Suprapubic skin (tissue), 4 donors: ENCODE measurements at places on chromosomes 2 and 18.

DNA sequence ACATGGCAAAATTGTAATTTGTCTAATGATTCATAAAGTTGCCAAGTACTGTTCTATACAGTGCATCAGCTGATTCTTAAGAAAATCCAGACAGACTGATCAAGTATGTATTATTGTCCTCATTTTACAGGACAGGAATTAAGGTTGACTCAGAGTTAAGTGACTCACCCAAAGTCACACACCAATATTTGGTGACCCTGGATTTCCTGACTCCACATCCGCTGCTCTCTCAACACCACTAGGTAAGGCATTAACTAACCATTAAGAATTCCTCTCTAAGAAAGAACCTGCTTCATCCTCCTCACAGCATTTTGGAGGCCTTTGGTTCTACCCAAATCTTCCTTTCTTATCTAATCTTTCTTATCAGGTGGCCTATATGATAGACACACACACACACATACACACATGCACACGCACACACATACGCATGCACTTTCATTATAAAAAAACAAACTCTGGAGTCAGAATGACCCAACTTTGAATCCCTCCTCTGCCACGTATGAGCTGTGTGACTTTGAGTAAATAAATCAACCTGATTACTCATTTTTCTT lies 150.8 kb downstream of the ANKRD44 start:
- H3K36me3 ChIP-seq, result no peaks in the 10 kb centered on the region
- H3K4me3 ChIP-seq, result no peak overlapping the region
- DNase-seq, result no peak

- no peaks in the 10 kb centered on the region for H3K27me3 ChIP-seq
- H3K4me3 ChIP-seq, result no peak overlapping the region
- no peak overlapping the region for H3K27ac ChIP-seq
- no peaks in the 10 kb centered on the region for H3K4me1 ChIP-seq
Measured at GRCh38 chr2:163919717-163920116, 183.9 kb upstream of the FIGN start.

- no peaks in the 10 kb centered on the region for H3K27me3 ChIP-seq
- no peak overlapping the region for H3K27ac ChIP-seq
- no peaks in the 10 kb centered on the region for H3K4me1 ChIP-seq
- no peak overlapping the region for H3K4me3 ChIP-seq
- no peaks in the 10 kb centered on the region for H3K36me3 ChIP-seq
Measured at GRCh38 chr2:23465936-23466335, 81.0 kb downstream of the KLHL29 start.

DNA sequence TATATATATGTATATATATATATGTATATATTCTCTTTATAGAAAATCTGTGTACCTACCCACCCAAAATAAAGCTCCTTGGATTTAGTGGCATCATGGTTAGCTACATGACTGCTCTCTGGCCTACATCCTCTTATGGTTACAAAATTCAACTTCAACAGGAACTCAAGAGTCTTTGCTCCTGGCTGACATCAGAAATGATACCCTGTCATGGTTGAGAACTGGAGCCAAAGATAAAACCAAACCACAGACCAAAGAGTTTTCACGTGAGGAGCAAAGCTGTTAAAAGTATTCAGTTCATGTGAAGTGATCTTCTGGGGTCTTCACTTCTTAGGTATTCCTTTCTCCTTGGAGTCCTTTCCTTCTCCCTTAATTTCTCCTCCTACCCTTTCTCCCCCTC lies 476.3 kb downstream of the SOX11 start:
- no peaks in the 10 kb centered on the region for H3K27me3 ChIP-seq
- no peaks in the 10 kb centered on the region for H3K36me3 ChIP-seq
- no peak for DNase-seq
- H3K4me1 ChIP-seq, result no peaks in the 10 kb centered on the region

DNA sequence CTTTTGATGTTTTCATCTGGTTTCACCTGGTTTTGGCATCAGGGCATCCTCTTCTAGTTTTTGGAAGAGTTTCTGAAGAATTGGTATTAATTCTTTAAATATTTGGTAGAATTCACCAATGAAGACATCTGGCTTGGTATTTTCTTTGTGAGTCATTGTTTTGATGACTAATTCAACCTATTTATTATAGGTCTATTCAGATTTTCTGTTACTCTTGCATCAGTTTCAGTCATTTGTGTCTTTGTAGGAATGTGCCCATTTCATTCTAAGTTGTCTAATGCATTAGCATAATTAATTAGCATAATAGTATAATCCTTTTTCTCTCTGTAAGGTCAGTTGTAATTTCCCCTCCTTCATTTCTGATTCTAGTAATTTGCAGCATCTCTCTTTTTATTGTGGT lies 8.0 kb downstream of the GNLY start:
- no peaks in the 10 kb centered on the region for H3K27me3 ChIP-seq
- no peaks in the 10 kb centered on the region for H3K36me3 ChIP-seq
- no peak overlapping the region for H3K27ac ChIP-seq
- H3K4me1 ChIP-seq, result peaks cover 30% of the 10 kb centered on the region
- DNase-seq, result no peak

GRCh38 chr2:80073134-80073561 lies 231.4 kb downstream of the LRRTM1 start:
- H3K4me3 ChIP-seq, result no peak overlapping the region
- no peaks in the 10 kb centered on the region for H3K36me3 ChIP-seq
- no peak for DNase-seq
- H3K4me1 ChIP-seq, result no peaks in the 10 kb centered on the region
- no peak overlapping the region for H3K27ac ChIP-seq
- H3K27me3 ChIP-seq, result no peaks in the 10 kb centered on the region

DNA sequence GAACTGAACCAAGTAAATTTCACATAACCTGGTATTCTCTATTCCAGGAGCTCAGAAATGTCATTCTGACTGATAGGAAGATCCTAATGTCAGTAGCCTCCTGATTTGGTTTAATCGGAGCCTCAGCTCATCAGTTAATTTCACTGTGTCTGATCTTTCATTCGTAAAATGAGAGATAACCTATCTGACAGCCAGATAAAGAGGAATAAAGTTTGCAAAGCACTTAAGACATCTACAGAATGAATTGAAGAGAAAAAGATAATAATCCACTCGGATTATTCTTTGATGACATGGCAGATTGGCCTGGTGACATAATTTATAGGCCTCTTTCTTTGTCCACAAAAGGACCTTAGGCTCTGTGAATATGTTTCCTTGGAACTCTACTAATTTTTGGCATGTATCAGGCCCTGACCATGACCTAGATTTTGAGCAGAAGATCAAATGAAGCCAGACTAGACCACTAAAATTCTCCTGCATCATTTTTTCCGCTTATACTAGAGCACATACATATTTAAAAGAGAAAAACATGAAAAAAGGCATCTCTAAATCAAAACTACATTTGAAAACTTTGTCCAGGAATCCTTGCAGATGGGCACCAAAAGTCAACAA lies 312.4 kb downstream of the MTX2 start:
- no peak overlapping the region for H3K4me3 ChIP-seq
- H3K36me3 ChIP-seq, result no peaks in the 10 kb centered on the region
- no peak for DNase-seq
- no peak overlapping the region for H3K27ac ChIP-seq

GRCh38 chr2:20391951-20392699 lies 41.5 kb upstream of the PUM2 start:
- H3K27ac ChIP-seq, result no peak overlapping the region
- no peaks in the 10 kb centered on the region for H3K4me1 ChIP-seq
- DNase-seq, result no peak
- no peaks in the 10 kb centered on the region for H3K36me3 ChIP-seq

DNA sequence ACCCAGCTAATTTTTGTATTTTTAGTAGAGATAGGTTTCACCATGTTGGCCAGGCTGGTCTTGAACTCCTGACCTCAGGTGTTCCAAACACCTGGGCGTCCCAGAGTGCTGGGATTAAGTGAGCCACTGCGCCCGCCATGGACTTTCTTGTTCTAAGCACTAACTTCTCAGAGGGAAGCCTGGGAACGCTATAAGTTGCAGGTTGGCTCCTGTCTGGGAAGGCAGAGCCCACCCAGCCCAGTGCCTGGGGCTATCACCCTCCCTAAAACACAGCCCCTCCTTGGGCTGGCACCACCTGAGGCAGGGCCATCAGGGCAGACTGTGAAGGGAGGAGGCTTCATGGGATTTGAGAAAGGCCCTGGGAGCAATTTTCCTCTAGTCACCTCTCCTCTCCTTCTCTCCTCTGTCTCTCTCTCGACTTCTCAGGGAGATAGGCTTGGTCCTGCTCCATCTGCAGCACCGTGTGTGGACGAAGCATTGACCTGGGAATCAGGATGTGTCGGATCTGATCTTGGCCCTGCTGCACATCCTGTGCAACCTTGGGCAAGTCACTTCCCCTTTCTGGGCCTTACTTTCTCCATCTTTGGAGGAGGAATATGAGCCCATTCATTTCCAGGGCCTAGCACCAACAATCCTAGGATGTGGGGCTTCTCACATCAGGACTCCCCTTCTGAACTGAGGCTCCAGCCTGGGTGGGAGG lies 10.9 kb downstream of the PSD4 start:
- no peak overlapping the region for H3K27ac ChIP-seq
- H3K4me1 ChIP-seq, result peaks cover 11% of the 10 kb centered on the region
- H3K4me3 ChIP-seq, result no peak overlapping the region

DNA sequence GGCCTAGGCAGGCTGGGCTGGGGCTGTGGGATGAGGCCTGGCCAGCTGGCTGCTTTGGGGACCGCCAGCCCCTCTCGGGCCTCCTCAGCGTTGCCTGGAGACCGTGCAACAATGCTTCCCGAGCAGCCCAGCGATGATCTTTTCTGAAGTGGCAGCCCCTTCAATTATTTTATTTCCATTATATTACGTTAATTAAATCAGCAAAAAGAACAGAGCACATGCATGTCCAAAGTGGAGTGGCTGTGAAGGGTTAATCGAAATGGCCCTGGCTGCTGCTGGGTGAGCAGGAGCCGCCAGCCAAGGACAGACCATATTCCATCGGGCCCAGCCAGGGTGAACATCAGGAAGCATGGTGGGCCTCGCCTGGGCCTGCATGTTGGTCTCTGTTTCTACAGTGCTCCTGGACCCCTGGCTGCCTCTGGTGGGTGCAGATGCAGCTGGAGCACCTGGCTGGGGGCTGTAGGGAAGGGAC lies 245.5 kb downstream of the MYCN start:
- no peak overlapping the region for H3K4me3 ChIP-seq
- no peaks in the 10 kb centered on the region for H3K4me1 ChIP-seq
- no peak for DNase-seq
- H3K27ac ChIP-seq, result no peak overlapping the region
- H3K27me3 ChIP-seq, result no peaks in the 10 kb centered on the region
- H3K36me3 ChIP-seq, result no peaks in the 10 kb centered on the region

DNA sequence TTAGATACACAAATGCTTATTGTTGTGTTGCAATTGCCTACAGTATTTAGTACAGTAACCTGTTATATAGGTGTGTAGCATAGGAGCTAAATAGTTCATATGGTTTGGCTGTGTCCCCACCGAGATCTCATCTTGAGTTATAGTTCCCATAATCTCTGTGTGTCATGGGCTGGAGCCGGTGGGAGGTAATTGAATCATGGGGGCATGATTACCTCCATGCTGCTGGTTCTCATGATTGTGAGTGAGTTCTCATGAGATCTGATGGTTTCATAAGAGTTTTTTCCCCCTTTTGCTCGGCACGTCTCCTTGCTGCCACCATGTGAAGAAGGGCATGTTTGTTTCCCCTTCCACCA lies 190.5 kb upstream of the SESTD1 start:
- H3K36me3 ChIP-seq, result no peaks in the 10 kb centered on the region
- H3K4me3 ChIP-seq, result no peak overlapping the region

DNA sequence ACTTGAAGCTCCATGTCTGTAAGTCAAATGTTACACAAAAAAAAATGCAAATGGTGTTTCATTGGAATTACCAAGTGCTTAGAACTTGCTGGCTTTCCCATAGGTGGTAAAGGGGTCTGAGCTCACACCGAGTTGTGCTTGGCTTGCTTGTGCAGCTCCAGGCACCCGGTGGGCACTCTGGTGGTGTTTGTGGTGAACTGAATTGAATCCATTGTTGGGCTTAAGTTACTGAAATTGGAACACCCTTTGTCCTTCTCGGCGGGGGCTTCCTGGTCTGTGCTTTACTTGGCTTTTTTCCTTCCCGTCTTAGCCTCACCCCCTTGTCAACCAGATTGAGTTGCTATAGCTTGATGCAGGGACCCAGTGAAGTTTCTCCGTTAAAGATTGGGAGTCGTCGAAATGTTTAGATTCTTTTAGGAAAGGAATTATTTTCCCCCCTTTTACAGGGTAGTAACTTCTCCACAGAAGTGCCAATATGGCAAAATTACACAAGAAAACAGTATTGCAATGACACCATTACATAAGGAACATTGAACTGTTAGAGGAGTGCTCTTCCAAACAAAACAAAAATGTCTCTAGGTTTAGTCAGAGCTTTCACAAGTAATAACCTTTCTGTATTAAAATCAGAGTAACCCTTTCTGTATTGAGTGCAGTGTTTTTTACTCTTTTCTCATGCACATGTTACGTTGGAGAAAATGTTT lies 97.9 kb upstream of the IL1R2 start:
- no peaks in the 10 kb centered on the region for H3K27me3 ChIP-seq
- DNase-seq, result no peak
- H3K4me1 ChIP-seq, result no peaks in the 10 kb centered on the region
- H3K36me3 ChIP-seq, result peaks cover 43% of the 10 kb centered on the region
- no peak overlapping the region for H3K4me3 ChIP-seq
- no peak overlapping the region for H3K27ac ChIP-seq

- no peak overlapping the region for H3K4me3 ChIP-seq
- H3K4me1 ChIP-seq, result peaks cover 12% of the 10 kb centered on the region
- H3K27me3 ChIP-seq, result peaks cover 9% of the 10 kb centered on the region
- H3K27ac ChIP-seq, result no peak overlapping the region
- H3K36me3 ChIP-seq, result no peaks in the 10 kb centered on the region
Measured at GRCh38 chr2:242065426-242065825, 195.9 kb downstream of the RTP5 start.

DNA sequence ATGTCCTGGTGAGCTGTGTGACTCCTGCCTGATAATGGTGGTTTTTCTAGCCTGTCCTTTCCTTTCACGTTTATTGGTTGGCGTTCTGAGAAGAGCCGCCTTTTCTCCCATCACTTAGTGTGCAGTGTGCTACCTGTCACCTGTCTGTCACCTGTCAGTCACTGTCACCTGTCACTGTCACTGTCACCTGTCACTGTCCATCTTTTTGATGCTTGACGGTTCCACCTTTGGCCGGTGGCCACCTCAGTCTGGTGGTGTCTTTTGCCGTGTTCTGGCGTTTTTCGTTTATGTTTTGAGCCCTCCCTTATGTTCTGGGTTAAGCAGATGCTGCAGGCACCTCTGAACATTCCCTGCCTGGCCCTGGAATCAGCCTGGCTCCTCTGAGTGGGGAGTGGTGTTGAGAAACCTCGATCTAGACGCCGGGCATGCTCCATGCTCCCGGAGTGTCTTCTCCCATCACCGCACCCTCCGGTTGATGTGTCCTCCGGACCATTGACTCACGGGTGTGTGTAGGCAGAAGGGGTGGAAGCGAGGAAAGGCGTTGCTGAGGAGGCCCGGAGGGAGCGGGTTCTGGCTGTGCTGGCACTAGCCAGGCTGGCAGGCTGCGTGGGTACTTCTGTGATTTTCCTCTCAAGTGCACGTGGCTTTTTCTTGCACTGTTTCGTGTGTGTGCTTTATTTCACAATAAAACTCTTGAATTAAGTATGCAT lies 20.7 kb downstream of the DTYMK start:
- H3K36me3 ChIP-seq, result peaks cover 53% of the 10 kb centered on the region
- DNase-seq, result no peak
- H3K4me1 ChIP-seq, result peaks cover 3% of the 10 kb centered on the region

GRCh38 chr2:28269019-28269784 lies 123.5 kb upstream of the FOSL2 start:
- H3K27me3 ChIP-seq, result no peaks in the 10 kb centered on the region
- H3K4me1 ChIP-seq, result peaks cover 29% of the 10 kb centered on the region
- no peaks in the 10 kb centered on the region for H3K36me3 ChIP-seq

GRCh38 chr2:106115665-106116064 lies 78.4 kb downstream of the UXS1 start:
- no peaks in the 10 kb centered on the region for H3K27me3 ChIP-seq
- no peak overlapping the region for H3K27ac ChIP-seq
- no peak overlapping the region for H3K4me3 ChIP-seq
- no peak for DNase-seq
- H3K36me3 ChIP-seq, result peaks cover 31% of the 10 kb centered on the region
- peaks cover 4% of the 10 kb centered on the region for H3K4me1 ChIP-seq
